ENCODE measurements at places on chromosomes 3 and 15.

DNA sequence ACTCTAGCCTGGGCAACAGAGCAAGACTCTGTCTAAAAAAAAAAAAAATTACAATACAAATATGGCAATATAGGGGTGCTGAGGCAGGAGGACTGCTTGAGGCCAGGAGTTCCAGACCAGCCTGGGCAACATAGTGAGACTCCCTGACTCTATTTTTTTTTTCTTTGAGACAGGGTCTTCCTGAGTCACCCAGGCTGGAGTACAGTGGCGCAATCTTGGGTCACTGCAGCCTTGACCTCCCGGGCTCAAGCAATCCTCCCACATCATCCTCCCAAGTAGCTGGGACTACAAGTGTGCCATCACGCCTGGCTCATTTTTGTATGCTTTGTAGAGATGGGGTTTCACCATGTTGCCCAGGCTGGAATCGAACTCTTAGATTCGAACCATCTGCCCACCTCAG, 17.3 kb upstream of the RAB11A start:
- H3K36me3 ChIP-seq: no peaks in the 10 kb centered on the region
- no peak for DNase-seq
- H3K27ac ChIP-seq: no peak overlapping the region
- no peak overlapping the region for H3K4me3 ChIP-seq

DNA sequence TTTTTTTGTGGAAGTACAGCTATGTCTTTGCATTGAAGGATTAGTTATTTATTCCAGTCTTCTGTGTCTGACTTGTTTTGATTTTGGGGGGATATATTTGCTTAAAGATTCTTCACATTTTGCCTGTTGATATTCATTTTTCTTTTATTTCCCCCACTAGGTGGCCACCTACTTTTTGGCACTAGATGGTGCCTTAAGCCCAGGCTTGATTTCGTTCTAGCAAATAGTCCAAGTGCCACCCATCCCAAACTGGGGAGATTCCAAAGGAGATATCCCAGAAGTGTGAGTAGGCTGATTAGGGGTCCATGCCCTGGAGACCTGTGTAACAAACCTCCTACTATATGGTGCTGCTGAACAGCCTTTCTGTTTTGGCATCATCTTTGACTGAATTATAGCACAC, 80.0 kb upstream of the SPATA16 start:
- no peaks in the 10 kb centered on the region for H3K36me3 ChIP-seq
- no peak overlapping the region for H3K4me3 ChIP-seq
- no peaks in the 10 kb centered on the region for H3K4me1 ChIP-seq
- no peak for DNase-seq
- H3K27me3 ChIP-seq: no peaks in the 10 kb centered on the region

DNA sequence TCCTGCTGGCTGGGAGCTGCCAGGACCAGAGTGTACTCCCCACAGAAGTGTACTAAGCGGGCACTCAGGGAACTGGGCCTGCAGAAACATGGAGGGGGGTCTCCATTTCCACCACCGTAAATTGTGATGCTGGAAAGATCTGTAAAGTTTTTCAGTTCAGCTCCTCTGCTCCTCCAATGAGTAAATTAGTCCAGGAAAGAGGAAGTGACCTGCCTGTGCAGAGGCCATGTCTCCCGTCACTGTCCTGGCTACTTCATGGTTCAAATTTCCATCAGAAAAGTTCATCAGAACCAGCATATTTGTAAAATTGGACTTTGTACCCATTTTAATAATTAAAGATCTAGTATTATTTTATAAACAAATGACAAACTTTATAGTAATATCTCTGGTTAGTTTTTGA, 226.7 kb upstream of the THBS1 start:
- DNase-seq: no peak
- H3K27me3 ChIP-seq: no peaks in the 10 kb centered on the region
- no peaks in the 10 kb centered on the region for H3K36me3 ChIP-seq
- no peak overlapping the region for H3K27ac ChIP-seq

DNA sequence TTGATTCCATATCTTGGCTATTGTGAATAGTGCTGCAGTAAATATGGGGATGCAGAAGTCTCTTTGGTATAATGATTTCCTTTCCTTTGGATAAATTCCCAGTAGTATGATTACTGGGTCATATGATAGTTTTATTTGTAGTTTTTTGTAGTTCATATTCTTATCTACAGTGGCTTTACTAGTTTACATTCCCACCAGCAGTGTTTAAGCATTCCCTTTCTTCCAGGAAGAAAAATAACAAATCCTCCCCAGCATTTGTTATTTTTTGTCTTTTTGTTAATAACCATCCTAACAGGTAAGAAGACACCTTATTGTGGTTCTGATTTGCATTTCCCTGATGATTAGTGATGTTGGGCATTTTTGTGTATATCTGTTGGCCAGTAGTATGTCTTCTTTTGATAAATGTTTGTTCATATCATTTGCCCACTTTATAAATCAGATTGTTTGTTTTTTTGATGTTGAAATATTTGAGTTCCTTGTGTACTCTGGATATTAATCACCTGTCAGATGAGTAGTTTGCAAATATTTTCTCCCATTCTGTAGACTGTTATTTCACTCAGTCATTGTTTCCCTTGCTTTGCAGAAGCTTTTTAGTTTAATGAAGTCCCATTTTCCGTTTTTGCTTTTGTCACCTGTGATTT, 163.3 kb upstream of the THRB start:
- H3K36me3 ChIP-seq: no peaks in the 10 kb centered on the region
- no peak for DNase-seq
- H3K4me3 ChIP-seq: no peak overlapping the region
- H3K27ac ChIP-seq: no peak overlapping the region

Measured in Karpas-422 (cell line).